ENCODE measurements at places on chromosomes 6 and 20. TPM values are rescaled to one million over a fixed set of nuclear protein-coding genes. Genes with fewer than 3 reads are reported as not detected.

DNA sequence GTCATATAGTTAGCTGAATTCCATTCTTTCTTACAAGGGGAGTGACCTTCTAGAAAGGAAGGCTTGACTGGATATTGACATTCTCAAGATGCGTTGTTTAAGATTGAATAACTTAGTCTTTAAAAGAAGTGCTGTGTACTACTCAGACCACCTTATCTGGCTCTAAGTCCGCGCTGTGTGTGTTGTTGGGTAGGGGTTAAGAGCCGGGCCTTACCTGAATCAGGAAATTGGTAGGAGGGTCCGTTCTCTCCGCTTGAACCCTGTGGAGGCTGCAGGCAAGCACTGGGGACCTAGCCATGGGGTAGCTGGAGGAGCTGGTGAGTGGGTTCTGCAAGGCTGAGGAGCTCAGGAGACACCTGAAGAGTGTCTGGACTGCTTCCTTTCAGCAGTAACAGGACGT lies 9.0 kb upstream of the SCML4 start:
- DNase-seq, result no peak

DNA sequence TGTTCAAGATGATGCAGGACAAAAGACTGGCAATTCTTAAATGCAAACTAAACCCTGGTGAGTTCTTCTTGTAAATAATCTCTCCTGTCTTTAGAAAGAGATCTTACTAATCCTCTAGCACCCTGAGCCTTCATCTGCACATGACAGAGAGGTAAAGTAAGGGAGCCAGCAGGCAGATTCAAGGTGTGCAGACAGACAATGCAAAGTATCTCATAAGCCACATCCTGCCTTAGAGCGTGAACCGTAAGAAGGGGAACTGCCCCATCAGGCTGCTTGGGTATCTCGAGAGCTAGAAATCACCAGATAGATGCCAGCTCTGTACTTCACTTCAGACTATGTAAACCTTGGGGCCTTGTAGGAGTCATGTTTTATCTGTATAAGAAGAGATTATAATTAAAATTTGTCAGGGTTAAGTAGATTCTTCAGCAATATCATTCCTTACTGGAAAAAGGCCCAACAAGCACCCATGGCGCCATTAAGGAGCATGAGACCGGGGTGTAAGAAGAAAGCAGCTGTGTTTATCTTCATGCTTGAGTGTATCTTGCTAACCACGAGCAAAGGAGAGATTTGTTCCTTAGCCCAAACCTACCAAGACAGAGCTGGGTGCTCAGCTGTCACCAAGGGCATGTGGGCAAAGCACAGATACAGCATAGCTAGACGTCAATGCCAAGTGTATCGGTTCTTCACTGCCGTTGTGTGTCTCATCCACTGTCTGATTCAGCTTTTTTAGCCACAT lies 24.4 kb downstream of the CNR1 start:
- no peak for DNase-seq

GRCh38 chr20:63641792-63642523 lies 11.3 kb downstream of the STMN3 start:
- DNase-seq, result peak; percentile 93

DNA sequence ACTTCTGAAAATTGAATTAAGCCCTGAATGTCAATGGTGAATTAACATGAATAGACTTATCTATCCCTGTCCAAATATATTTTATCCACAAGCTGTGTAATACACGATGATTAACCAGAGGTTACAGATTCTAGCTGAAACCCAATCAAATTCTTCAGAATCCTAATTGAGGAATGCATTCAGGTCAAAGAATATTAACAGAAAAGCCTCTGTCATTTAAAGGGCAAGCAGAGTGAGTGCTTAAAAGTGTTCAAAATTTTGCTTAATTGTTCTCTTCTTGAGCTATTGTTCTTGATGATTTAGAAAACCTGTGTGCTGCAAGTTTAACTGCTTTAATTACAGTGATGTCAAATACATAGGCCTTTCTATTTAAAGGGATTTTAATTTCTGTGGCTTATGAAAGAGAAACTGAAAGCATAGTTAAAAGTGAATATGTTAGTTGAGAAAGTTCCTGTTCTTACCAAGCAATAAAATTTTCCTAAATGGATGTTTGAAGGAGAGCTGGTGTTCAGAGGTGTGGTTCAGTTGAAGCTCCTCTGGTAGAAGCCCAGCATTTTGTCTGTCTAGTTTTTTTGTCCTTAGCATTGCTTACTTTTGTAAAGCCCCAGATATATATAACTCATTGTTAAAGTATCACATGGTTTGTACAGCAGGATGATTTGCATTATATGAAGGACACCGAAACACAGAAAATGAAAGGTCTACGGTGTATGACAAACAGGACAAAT lies 466.3 kb upstream of the PLCB4 start:
- DNase-seq, result no peak

GRCh38 chr20:5788385-5788895 lies 38.2 kb downstream of the SHLD1 start:
- peak; percentile 78 for DNase-seq

- no peak for DNase-seq
These were observed 396.0 kb upstream of the BTBD3 start for GRCh38 chr20:11521476-11522365.

DNA sequence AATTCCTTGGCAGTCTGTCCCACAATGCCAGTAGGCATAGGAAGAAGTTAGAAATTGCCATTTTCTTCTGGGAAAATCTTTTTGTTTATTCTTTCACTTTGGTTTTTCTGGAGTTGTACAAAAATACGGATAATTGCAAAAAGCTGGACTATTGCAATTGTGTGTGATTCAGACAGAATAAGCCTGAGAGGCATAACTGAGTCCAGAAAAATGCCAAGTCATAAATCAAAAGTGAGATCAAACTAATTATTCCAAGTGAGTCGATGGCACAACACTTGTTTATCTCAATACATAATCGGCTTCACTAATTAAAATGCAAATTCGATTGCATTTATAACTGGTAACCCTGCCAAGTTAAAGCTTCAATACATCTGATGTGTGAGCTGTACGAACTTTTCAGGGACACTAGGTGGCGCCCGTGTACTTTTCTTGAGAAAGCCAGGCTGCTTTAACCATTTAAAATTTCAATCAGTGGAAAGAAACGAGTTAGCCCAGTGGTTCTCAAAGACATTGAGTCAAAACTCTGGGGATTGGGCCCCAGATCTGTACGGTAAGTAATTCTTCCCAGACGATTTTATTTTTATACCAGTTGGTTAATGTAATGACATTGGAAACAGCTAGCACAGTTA lies 102.6 kb downstream of the LAMP5 start:
- DNase-seq, result peak; percentile 71

GRCh38 chr6:72856801-72857200 lies 234.9 kb downstream of the KCNQ5 start:
- DNase-seq, result no peak

- DNase-seq, result no peak
These were observed 9.9 kb downstream of the BLOC1S5 start for GRCh38 chr6:8054276-8054675.

- DNase-seq, result no peak
These were observed 55.3 kb downstream of the FLRT3 start for GRCh38 chr20:14282140-14282539.

- DNase-seq, result no peak
These were observed 207.1 kb upstream of the PRSS16 start for GRCh38 chr6:27040244-27041042.

DNA sequence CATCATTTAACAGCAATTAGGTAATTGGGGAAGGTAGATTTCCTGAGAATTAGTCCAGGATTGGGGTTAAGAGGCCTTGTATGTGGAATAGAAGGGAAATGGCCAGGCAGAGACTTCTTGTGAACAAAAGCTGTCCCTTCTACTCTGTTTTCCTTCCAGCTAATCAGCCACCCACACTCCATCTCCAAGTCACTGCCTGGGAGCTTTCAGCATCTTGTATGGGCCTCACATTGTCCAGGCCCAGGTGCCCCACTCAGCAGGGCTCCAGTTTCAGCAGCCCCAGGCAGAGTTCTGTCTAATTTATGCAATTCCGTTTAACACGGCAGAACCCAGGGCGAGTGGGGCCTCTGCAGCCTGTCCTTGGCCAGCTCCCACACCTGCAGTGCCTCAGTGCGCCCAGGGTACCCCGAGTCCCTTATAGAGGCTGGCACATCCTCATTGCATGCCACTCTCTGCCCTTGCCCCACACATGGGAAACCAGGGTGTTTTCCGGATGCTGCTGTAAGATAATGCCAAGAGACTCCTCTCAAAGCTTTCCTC lies 113.0 kb downstream of the EDN3 start:
- no peak for DNase-seq

DNA sequence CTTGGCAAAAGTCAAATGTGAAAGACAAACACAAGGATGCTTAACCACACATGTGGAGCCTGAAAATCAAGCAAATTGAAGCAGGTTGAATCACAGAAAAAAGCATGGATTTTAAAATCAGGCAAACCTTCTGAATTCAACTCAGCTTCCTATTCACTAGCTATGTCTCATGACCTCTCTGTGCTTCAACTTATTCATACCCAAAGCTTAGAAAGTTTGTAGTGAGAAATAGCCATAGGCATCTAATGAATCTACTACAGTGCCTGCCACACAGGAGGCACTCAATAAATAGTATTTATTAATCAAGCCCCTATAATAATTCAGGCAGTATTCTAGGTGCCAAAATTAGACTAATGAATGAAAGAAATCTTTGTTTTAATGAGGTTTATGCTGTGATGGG lies 112.2 kb upstream of the TNFAIP3 start:
- DNase-seq, result no peak

DNA sequence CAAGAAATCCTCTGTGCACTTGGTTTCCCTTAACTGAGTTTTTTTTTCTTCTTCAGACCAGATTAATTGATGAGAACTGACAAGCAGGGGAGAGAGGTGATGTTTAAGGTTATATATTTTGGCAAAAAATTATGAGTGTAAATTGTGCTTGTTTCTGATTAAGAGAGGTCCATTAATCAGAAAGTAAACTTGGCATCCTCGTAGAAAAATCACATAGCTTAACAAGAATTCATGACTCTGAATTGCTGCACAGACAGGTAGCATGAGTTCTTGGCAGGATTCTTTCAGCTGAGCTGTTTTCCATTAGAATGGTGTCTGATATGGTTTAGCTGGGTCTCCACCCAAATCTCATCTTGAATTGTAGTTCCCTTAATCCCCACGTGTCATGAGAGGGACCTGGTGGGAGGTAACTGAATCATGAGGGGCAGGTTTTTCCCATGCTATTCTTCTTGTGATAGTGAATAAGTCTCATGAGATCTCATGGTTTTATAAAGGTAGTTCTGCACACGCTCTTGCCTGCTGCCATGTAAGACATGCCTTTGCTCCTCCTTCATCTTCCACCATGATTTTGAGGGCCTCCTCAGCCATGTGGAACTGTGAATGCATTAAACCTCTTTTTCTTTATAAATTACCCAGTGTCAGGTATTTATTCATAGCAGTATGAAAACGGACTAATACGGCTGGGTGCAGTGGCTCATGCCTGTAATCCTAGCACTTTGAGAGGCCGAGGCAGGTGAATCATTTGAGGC lies 34.2 kb upstream of the DDR1 start:
- DNase-seq, result no peak

GRCh38 chr6:146357578-146358430 lies 185.8 kb upstream of the RAB32 start:
- no peak for DNase-seq

DNA sequence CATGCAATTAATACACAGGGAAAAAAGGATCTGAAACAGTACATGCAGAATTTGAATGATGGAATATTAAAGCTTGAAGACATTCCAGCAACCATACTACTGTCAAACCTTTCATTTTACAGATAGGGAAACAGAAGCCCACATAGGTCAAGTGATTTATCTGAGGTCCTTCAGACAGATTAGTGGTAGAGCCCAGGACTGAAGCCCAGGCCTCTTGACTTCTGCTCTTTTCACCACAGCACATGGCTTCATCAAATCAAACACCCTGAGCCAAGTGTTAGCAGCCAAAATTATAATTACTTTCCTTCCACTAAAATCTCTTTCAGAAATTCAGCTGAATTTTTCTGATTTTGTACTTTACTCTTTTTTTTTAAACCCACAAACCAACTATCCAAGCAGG lies 435.6 kb upstream of the RUNX2 start:
- no peak for DNase-seq

- DNase-seq, result no peak
These were observed 163.8 kb downstream of the MMUT start for GRCh38 chr6:49299279-49299678.

GRCh38 chr6:161544801-161545480 lies 271.1 kb upstream of the AGPAT4 start:
- DNase-seq, result no peak

- no peak for DNase-seq
These were observed 3.6 kb upstream of the MTCL3 start for GRCh38 chr6:127522714-127523113.

DNA sequence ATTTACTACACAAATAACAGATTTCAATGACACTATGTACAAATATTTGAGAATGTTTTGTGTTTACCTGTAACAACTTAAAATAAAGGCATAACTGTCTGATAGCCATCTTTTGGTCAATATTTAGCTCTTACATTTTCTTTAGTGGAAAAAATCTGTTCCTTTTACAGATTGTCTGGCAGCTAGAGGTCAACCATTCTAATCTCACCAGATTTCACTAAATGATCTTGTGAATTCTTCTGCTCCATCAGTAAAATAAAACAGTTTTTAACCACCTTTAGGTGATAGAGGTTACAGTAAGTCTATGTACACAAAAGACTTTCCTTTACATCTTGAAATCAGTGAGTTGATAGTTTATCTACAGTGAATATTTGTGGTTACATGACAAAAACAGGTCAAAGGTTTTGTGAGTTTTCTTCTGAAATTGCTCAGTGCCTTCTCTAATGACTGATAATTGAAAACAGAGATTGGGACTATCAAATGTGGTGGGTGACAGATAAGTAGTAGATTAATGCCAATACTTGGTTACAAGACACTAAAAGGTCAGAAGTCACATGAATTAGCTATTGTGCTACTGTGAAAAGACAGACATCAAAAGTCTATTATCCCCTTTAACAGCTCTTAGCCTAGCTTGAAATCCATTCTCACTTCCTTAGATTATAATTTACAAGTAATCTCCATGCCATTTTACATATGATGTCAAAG lies 47.4 kb downstream of the BMP5 start:
- no peak for DNase-seq

GRCh38 chr6:45424451-45424861 lies 46.7 kb upstream of the SUPT3H start:
- DNase-seq, result no peak

- DNase-seq, result peak; percentile 54
These were observed 29.4 kb upstream of the ZBP1 start for GRCh38 chr20:57649617-57650015.

- DNase-seq, result no peak
These were observed 67.2 kb upstream of the RNF24 start for GRCh38 chr20:4082406-4083097.

DNA sequence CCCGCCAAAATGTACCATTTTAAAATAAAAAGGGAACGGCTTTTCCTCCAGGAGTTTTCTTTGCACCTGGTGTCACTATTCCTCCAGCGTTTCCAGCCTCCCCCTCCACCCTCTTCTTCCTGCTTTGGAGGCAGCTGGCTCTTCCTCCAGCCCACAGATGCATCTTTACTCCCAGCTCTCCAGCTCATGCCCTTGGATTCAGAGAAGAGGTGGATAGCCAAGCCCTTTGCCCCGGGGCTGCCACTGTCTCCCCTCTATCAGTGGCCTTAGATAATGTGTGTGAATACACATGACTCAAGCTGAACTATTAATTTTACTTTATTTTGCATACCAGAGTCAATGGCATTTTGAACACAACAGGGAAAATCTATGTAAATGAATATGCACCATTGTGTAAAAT lies 15.3 kb upstream of the CDH4 start:
- no peak for DNase-seq

THBS2 gene
- total RNA-seq, result 104 TPM

BEND6 gene
- 4.4 TPM for total RNA-seq

SYNDIG1 gene
- 17.9 TPM for total RNA-seq

RIPOR2 gene
- 17.0 TPM for total RNA-seq

PRKN gene
- 15.9 TPM for total RNA-seq

MOG gene
- total RNA-seq, result not detected

TOX2 gene
- total RNA-seq, result 2.1 TPM

PROKR2 gene
- not detected for total RNA-seq

All from sciatic nerve (tissue), 2 donors.